Fibroblast of skin of scalp (primary cell): ENCODE measurements at places on chromosomes 2 and 18.
A peak's percentile ranks its signal among the peaks of the same experiment; 100 is the strongest.

GRCh38 chr2:144875290-144875969 lies 355.5 kb upstream of the ZEB2 start:
- peak; percentile 19 for DNase-seq

- DNase-seq = no peak
Observed at GRCh38 chr2:214853906-214854305, 44.4 kb upstream of the BARD1 start.

DNA sequence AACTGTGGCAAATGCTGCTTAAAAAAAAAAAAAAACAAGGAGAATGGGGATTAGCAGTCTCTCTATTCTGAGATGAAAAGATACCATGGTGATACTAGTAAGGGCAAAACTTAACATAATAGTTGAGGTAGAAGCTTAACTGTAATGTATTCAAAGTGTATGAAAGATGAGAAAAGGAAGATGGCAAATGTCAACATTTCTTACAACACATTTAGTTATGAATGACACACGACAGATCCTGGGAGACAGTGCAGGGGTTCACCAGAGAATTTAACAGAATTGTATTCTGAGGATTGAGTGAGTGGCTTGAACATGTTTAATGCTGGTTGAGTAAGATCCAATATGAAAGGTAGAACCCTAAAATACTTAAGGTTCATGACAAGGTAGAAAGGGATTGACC lies 52.7 kb downstream of the CUL3 start:
- DNase-seq = no peak

GRCh38 chr2:70367722-70368323 lies 66.0 kb upstream of the FAM136A start:
- DNase-seq = no peak

DNA sequence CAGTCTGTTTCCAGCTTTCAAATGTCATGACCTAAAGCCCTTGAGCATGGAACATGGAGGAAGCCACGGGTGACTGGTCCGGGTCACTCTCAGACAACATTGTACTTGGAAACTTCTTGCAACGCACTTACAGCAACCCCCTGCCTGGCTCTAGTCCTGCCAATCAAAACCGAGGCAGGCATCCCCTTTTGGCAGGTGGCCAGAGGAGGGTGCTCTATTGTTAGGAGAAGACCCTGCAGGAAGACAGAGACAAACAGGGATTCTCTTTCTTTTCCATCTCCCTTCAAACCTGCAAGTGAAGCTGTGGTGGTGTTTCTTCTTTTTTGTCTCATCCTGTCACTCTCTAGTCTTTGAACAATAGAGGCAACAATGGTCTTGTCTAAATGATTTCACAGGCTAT lies 667.2 kb downstream of the ZEB2 start:
- no peak for DNase-seq

DNA sequence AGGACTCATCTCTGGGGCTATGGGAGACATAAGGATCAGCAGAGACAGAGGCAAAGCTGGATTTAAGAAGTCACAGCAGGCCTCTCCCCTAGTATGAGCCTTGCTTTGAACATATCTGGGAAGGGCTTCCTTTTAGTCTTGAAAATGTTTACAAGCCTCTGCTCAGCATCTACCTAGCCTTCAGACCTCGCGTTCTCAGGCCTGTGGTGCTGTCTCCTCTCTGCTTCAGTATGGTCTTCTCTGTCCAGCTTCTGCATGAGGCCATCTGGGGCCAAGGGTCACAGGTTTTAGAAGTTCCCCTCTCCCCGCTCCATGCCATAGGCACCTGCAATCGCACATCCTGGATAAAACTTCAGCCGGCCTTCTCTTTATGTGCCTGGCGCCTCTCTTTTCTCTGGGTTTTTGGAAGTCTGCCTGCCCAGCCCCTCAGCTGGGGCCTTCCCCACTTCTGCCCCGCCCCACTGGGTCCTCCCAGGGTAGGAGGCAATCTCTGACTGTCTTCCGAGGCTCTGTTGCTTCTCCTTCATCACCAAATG lies 7.1 kb downstream of the ACTG2 start:
- DNase-seq = no peak

DNA sequence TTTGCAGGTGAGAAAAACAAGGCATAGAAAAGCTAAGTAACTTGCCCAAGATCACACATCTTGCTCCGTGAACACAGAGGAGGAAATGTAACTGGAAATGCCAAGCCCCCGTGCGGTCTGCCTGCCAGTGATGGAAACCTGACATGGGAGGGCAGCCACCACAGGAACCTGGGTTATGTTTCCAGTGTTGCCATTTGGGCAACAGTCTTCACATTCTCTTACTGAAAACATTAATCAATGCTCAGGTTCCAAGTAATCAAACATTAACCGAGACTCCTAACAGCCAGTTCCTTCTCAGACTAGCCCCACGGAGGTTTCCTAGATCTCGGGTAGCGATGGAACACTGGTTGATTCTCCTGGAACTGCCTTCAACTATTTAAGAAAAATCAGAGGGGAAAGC lies 2.5 kb downstream of the TGFA start:
- no peak for DNase-seq

- no peak for DNase-seq
Observed at GRCh38 chr2:11945139-11946126, 199.0 kb downstream of the LPIN1 start.

GRCh38 chr2:74864728-74865722 lies 31.1 kb downstream of the HK2 start:
- peak; percentile 69 for DNase-seq

DNA sequence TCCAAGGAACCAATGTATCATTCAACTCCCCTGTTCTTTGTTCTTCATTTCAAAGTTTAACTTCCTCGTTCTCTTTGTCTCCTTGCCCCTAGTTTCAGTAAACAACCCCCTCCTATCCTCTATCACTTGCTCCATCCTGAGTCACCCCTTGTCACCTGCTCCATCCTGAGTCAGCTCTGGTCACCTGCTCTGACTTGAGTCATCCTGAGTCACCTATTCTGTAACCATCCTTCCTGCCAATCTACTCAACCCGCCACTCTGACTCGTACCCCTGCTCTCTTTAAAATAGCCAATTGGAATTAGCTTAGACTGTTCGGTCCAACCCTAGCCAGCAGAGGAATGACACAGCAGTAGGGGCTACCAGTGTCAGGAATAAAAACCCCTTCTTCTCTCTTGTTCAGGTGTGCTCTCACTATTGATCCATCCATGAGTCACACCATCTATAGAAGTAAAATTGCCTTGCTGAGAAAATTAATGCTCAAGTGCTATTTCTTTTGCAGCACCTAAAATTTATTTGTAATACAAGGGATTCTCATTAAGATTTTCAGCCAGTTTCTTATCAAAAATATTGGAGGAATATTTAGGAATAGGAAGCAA lies 326.8 kb downstream of the AKAIN1 start:
- DNase-seq = no peak

DNA sequence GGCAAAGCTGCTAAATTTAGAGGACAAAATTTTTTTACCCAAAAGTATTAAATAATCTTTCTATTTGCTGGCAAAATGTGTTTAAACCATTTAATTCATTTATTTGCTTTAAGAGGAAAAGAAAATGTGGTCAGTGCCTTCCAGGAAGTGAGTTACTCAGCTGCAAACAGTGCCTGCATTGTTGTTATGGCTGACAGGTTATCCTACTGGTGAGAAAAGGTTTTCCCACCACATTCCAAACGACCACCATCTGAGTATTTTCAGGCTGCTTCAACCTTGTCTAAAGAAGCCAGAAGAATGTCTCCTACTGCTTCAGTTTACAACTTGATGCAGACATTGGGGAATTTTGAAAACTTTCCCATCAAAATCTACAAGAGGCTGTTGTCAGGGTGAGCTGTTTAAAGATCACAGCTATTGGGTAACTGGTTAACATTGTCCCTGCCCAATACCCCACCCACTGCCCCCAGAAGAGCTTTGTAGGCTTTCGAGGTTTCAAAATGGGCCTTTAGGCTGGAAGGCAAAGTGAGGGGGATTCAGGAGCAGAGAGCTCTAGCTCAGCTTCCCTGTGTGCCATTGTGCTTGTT lies 461.3 kb upstream of the FANCL start:
- DNase-seq = peak; percentile 8

GRCh38 chr2:235366390-235366789 lies 127.5 kb upstream of the AGAP1 start:
- DNase-seq = no peak

GRCh38 chr2:157822993-157823392 lies 53.1 kb downstream of the ACVR1 start:
- peak; percentile 46 for DNase-seq

DNA sequence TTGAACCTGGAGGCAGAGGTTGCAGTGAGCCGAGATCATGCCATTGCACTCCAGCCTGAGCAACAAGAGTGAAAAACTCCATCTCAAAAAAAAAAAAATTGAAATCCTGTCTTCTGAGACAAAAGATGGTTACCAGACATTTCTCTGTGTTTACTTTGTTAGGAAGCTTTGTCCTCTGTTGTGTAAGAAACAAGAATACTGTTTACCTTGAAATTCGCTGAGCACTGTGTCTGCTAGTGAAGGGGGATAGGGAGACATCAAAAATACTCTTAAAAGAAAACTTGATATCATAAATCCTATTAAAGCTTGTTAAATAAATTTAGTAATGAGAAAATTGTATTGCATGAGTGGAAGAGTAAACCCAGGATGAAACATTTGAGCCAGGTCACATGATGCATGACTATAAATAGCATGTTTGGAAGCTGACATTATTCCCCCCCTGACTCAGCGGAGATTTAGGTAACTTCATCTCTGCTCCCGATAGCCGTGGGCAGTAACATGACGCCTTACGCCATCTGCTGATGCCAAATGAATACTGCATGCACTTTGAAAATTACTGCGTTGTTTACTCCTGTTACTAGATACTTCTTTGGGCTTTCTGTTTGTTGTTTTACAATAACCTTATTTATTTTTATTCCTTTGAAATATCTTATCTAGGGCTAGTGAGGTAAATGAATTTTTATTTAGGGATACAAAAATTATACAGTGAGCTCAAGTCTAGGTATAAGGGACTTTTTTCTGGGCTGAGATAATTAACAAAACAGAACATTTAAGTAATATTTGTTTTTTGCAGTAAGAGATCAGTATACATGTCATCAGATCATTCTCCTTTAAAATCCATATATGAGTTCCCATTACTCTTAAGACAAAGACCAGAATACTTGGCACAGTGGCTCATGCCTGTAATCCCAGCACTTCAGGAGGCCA lies 134.9 kb downstream of the MAP3K20 start:
- DNase-seq = peak; percentile 94

GRCh38 chr2:120539937-120540718 lies 194.2 kb downstream of the INHBB start:
- peak; percentile 99 for DNase-seq

GRCh38 chr2:19746611-19747309 lies 155.0 kb downstream of the TTC32 start:
- DNase-seq = peak; percentile 31

GRCh38 chr18:59878644-59879043 lies 21.2 kb upstream of the PMAIP1 start:
- no peak for DNase-seq
